ENCODE measurements at places on chromosomes 16 and 17.

- DNase-seq = no peak
Observed at GRCh38 chr16:53503991-53504663, 1.1 kb upstream of the AKTIP start.

DNA sequence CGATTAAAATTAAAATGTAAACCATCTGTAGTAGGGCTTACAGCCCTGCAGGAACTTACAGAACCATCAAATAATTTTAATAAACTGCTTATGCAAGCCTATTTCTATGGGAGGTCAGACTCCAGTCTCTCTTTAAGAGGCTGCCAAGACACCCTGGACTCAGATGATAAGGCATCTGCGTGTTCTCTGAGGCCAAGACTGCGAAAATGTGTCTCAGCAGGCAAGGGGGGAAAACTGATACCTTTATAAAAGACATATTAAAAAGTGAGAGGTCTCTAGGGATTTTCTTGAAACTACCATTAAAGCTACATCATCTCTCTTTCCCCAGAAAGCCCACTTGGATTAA lies 32.2 kb downstream of the MPHOSPH6 start:
- DNase-seq = no peak

DNA sequence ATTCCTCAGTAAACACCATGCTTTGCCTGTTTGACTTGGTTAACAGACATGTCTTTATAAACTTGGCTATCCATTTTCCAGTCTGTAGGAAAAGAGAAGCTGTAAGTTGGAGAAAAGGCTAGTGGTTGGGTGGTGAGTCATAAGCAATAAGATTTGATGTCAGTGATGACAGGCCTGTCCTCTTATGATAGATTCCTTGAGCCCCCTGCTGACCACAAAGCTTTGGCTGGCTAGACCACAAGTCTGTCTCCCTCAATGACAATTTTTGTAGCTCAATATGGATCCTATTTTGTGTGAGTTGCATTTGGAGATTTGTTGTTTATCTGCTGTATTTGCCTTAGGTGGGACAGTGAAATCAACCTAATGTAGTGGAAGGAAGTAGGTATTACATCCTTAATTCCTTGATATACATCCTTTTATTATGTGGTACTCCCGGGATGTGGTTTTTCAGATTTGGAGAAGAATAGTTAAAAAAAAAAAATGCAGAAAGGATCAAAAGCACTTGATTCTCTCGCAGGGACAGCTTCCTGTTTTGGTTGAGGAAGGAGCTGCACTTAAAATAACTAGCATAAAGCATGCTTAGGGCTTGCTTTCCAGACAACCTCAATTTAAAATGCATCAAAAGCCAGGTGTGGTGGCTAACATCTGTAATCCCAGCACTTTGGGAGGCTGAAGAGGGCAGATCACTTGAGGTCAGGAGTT lies 67.4 kb downstream of the SIAH1 start:
- no peak for DNase-seq

DNA sequence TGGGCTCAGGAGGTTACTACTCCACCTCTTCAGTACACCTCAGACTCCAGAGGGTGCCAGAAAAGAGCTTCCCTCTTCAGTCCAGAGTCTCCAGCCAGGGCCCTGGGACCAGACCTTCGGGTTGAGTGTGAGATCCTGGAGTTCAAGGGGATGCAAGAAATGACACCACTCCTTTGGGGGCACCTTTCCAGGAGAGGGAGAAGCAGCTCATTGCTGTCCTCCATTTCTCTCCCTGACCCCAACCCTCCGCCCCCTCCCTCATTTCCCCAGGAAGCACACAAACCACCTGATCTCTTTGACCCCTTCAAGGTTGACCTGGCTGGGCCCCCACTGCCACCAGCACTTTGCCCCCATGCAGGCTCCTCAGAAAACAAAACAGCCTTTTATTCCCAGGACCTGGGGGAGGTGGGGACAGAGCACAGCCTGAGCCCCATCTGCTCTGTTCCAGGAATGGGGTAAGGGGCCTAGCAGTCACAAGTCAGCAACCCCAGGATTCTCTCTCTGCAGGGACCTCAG lies 21.4 kb downstream of the CDH5 start:
- no peak for DNase-seq

DNA sequence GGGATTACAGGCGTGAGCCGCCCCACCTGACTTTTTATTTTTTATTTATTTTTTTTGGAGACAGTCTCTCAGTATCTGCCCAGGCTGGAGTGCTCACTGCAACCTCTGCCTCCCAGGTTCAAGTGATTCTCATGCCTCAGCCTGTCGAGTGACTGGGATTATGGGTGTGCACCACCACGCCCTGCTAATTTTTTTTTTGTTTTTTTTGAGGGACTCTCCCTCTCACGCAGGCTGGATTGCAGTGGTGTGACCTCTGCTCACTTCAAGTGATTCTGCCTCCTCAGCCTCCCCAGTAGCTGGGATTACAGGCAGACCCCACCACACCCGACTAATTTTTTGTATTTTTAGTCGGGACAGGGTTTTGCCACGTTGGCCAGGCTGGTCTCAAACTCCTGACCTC lies 7.7 kb downstream of the ZNF207 start:
- no peak for DNase-seq

GRCh38 chr17:70169709-70170597 lies 621 bp downstream of the KCNJ2 start:
- DNase-seq = no peak

DNA sequence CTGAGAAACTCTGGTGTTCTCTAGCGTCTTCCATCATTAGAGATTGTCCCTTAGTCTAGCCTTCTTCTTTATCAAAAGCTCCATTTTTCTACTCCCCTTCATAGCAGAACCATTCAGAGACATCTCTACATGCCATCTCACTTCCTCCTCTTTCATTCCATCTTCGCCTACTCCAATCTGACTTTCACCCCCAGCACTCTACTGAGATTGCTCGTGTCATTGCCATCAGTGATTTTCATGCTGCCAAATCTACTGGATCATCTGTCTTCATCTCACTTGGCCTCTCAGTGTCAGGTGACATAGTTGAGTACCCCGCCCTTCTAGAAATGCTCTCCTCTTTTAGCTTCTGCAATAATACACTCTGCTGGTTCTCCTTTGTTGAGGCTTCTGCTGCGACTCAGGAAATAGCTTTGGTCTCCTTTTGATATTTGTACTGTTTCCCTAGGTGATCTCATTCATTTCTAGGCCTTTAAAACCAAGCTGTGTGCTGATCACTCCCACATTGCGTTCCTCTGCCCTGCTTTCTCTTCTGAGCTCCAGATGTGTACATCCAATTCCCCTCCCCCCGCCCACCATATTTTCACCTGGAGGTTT lies 119.1 kb downstream of the FTO start:
- DNase-seq = no peak

GRCh38 chr17:9199571-9200551 lies 178.6 kb downstream of the NTN1 start:
- DNase-seq = no peak

GRCh38 chr16:47705266-47705665 lies 244.1 kb downstream of the PHKB start:
- DNase-seq = no peak

All from stimulated activated CD8-positive, alpha-beta memory T cell treated with anti-CD3 and anti-CD28 coated beads, Interleukin-4, amount 100 ng/mL, for 24 hours (primary cell).